Activated T-helper 9 cell treated with anti-CD3 and anti-CD28 coated beads, Interleukin-2, amount 50 U/mL, for 16 hours (primary cell): ENCODE measurements at places on chromosomes 4 and X.
A peak's percentile ranks its signal among the peaks of the same experiment; 100 is the strongest.

DNA sequence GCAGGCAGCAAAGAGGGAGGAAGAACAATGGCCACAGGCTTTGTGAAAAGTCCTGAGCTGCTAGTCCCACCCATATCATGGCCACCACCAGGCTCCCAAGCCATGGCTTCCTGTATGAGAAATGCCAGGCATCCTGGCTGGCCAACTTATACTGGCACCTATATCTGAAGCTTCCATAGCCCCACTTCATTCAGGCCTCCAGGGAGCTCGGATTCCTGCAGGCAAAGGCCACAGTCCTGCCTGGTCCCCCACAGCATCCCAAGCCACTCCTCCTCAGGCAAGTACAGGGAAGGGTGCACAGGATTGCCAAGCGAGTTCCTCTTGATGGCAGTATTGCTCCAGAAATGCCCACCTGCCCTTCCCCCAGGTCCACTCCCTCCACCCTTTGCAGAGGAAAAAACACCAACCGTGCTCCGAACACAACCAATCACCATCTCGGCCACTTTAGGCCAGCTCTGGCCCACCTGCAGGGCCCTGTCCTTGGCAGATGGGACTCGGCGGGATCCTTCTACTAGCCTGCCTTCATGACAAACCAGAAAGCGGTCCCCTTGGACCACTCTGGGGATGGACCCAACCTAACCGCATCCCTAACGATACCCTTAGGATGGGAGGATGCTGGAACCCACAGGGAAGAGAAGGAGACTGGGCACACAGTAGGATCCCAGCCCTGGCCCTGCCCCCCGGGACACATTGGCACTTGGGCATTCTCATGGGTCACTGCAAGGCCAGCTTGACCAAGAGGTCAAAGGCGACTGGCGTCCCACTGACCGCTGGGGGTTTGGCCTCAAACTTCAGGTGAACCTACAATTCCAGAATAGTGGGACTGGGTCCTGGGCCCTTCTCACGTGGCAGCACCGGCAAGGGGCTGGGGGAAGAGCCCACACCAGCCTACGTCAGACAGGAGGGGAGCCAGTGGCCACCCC, 220.4 kb upstream of the AGTR2 start:
- no peak for DNase-seq

DNA sequence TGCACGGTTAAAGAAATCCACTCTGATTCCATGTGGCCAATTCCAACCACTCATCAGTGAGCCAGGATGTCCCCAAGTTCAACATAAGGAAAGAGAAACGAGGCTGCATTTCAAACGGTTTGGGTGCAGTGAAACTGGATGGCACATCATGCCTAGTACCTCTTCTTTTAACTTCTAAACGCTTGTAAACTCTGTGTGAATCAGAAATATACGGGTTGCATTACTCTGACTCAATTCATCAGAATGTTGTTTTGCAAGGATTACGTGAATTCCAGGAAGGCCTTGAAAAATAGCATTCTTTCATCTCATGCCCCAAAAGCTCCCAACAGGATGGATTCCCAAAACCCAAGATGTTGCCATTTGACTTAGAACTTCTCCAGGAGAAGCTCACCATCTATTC, 270.4 kb downstream of the LDB2 start:
- no peak for DNase-seq

GRCh38 chrX:17564689-17565409, 172.4 kb upstream of the SCML1 start:
- no peak for DNase-seq

- no peak for DNase-seq
These were observed 54.3 kb downstream of the SLIT2 start for GRCh38 chr4:20305976-20306375.

GRCh38 chr4:3724319-3725231, 41.6 kb upstream of the ADRA2C start:
- DNase-seq = no peak

DNA sequence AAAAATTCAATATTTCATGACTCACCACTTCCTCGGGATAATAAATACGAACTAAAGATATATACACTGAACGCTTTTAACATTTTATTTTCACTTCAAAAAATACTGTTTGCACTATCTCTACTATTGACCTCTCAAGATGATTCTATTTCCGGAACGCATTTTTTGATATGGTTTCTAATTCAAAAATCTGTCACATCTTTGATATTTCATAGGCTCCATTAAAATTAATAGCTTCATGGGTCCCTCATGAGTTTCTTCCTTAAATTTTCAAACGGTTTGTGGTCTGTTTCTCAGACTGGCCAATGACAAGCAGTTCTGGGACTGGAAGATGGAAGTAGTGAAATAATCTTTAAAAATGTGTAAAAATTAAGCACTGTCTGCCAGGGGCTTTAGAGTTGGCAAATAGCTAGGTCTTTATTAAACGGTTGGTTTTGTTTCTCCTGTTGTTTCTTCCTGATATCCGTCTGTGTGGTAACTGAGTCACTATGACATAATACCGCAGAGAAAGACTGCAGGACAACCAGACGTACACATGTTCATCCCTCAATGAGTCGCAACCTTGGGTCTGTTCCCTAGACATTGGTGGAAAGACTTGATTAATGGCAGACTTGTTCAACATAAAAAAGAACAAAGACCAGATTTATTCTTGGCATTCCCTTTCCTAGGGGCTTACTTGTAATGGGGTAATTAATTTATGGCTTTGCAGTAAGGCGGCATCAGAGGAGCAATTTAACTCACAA, 133.8 kb downstream of the PALLD start:
- no peak for DNase-seq

GRCh38 chr4:145936997-145937901, 1.4 kb downstream of the ZNF827 start:
- peak; percentile 31 for DNase-seq

GRCh38 chr4:128305942-128306341, 18.3 kb upstream of the PGRMC2 start:
- DNase-seq = no peak

- no peak for DNase-seq
These were observed 23.6 kb downstream of the GPRIN3 start for GRCh38 chr4:89284020-89284424.

- DNase-seq = no peak
These were observed 56.0 kb downstream of the GLUD2 start for GRCh38 chrX:121103381-121103780.

GRCh38 chr4:63379750-63380522, 1029.3 kb downstream of the TECRL start:
- no peak for DNase-seq

GRCh38 chr4:47031751-47032404, 511 bp downstream of the GABRB1 start:
- DNase-seq = no peak

DNA sequence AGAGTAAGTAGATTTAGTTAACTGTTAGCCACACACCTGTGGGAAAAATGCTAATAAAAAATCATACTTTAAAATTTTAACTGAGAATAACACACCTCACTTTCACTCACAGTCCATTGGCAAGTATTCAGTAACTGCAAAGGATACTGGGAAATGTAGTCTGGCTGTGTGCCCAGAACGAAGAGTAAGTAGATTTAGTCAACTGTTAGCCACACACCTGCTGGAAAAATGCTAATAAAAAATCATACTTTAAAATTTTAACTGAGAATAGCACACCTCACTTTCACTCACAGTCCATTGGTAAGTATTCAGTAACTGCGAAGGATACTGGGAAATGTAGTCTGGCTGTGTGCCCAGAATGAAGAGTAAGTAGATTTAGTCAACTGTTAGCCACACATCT, 178.4 kb upstream of the NWD2 start:
- no peak for DNase-seq

GRCh38 chr4:175953960-175954521, 111.6 kb upstream of the WDR17 start:
- DNase-seq = no peak

DNA sequence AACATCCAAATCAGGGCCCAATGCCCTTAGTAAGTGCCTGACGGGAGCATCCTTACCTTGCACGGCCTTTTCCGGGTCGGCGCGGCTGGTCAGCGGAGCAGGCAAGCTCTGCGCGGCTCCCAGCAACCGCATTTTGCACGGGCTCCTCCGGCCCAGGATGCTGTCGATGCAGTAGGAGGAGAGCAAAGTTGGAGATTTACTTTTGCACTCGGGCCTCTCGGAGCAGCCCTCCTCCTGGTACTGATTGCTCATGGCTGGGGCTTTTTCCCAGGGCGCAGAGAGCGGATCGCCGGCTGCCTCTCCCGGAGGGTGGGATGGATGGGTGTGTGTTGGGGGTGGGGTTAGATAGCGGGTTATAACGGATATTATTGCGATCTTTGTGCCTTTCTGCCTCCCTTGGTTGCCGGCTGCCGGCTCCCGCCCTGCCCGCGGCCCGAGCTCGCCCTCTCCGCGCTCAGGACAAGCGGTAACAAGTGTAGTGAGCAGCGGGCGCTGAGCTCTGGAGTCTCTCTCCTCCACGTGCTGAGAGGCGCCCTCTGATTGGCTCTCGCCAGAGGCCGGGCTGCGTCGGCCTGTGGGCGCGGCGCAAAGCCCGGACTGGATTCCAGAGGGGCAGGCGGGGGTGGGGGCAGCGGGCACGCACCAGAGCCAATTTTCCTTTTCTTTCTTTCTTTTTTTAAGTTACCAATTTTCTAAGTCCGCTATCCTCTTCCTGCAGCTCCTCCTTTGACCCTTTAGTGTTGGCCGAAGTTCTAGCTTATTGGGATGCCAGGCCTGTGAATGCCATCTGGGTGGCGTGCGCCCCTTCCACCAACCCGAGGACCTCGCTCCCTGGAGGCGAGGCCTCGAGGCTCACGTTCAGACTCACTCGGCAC, at the start of gene ARX:
ARX (minus strand) TSS at position 480 of the 875 bp plus-strand sequence; CDS start at position 252, 228 bp downstream.
- no peak for DNase-seq

GRCh38 chr4:23038626-23039491, 346.1 kb downstream of the GBA3 start:
- no peak for DNase-seq

- no peak for DNase-seq
These were observed 25.5 kb downstream of the PDLIM5 start for GRCh38 chr4:94477227-94477626.

DNA sequence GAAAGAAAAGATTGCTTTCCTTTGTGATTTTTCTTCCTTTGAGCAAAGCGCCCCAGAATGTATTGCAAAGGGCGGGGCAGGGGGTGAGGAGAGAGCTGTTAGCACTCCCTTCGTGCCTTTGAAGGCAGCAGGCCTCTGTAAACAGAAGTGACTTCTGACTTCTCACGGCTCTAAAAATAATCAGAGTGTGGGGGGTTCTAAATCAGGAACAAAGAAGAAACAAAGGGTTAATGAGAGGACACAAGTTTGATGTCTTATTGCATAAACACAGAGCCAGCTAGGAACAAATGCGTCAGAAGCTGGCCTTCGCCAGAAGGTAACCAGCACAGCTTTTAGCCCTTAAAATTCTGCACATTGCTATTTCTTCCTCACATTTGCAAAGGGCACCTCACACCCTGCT, 626.2 kb downstream of the MID1IP1 start:
- no peak for DNase-seq

- DNase-seq = no peak
These were observed 76.4 kb downstream of the MAGED4 start for GRCh38 chrX:52261125-52261462.

GRCh38 chrX:84873176-84873575, 130.5 kb upstream of the APOOL start:
- no peak for DNase-seq

GRCh38 chrX:106987488-106987887, 12.5 kb downstream of the MORC4 start:
- DNase-seq = no peak

- DNase-seq = no peak
These were observed 231.0 kb downstream of the ADGRL3 start for GRCh38 chr4:61431131-61431530.

- no peak for DNase-seq
These were observed 13.9 kb upstream of the RASL11B start for GRCh38 chr4:52848254-52848653.

DNA sequence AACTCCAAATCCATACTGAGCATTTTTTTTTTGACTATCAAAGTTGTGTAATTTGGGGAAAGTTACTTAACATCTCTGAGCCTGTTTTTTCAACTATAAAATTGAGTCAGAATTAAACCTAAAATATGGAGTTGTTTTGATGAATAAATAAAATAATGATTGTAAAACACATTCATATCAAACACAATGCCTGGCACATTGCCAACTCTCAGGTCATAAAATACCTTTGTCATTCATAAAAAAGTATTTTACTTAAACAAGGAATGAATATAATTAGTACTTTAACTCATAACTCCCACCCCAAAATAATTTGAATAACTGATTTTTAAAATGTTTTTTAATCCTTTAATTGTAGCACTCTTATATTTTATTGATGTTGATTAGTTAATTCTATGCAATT, 3.8 kb upstream of the GPR174 start:
- DNase-seq = no peak

- DNase-seq = no peak
These were observed 195.7 kb upstream of the ANK2 start for GRCh38 chr4:112853662-112854256.

DNA sequence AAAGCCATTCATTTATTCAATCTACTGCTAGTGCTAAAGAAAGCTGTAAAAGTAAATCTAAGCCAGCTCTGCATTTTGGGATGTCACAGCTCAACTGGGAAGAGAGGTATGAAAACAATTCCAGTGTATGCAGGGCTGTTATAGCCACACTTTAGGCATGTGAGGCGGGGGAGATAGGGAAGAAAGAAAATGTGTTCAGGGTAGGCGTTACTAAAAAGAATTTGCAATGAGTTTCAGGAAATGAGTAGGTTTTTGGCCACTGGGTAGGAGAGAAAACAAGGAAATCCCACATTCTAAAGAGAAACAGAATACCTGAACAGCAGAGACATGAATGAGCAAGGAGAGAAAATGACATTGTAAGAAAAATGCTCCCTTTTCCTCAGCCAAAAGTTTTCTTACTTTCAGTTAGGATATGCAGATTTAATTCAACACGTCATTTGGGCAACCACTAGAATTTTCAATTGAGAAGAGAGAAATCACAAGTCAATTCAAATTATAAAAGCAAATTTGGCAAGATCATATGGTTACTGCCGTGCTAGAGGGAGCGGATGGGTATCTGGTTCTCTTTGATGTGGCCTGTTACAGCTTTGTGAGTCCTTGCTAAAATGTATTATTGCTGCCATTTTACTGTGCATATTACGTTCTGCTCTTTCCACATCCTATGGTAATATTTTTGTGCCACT, 226.3 kb downstream of the KCNIP4 start:
- DNase-seq = no peak

DNA sequence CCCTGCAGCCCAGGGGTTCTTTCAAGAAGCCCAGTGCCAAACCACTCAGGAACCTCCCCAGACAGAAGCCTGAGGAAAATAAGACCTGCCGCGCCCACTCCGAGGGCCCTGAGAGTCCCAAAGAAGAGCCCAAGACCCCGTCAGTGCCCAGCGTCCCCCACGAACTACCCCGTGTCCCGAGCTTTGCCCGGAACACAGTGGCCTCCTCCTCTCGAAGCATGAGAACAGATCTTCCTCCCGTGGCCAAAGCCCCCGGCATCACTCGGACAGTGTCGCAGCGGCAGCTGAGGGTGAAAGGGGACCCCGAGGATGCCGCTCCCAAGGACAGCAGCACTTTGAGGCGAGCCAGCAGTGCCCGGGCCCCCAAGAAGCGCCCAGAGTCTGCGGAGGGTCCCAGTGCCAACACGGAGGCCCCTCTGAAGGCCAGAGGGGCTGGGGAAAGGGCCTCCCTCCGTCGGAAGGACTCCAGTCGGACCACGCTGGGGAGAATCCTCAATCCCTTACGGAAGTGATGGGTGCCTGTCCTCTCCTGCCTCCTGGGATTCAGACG, 40.2 kb downstream of the FHDC1 start:
- DNase-seq = no peak

GRCh38 chr4:19403786-19404370, 847.8 kb upstream of the SLIT2 start:
- no peak for DNase-seq

GRCh38 chrX:77768787-77769186, 17.2 kb downstream of the ATRX start:
- DNase-seq = no peak
